ENCODE measurements at places on chromosomes 2 and 18.

- DNase-seq: peak; percentile 54
Observed at GRCh38 chr2:225002039-225002655, 40.1 kb downstream of the DOCK10 start.

DNA sequence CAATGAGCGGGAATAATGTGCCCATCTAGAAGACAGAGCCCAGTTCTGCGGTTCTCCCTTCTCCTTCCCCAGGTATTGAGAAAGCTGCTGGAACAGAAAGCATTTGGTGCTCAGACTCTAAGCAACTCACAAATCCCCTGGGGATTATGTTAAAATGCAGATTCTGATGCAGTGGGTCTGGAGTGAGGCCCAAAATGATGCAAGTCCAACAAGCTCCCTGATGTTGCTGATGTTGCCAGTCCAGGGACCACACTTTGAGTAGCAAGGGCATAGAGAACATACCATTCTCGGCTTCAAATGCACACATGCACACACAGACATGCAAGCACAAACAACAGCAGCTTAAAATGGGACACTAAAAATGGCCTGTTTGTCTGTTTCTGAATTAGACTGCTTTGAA, 274.8 kb upstream of the NCKAP5 start:
- DNase-seq: no peak

GRCh38 chr2:3981446-3981987, 278.1 kb downstream of the DCDC2C start:
- DNase-seq: no peak

- no peak for DNase-seq
Observed at GRCh38 chr2:177429688-177430325, 37.2 kb downstream of the AGPS start.

DNA sequence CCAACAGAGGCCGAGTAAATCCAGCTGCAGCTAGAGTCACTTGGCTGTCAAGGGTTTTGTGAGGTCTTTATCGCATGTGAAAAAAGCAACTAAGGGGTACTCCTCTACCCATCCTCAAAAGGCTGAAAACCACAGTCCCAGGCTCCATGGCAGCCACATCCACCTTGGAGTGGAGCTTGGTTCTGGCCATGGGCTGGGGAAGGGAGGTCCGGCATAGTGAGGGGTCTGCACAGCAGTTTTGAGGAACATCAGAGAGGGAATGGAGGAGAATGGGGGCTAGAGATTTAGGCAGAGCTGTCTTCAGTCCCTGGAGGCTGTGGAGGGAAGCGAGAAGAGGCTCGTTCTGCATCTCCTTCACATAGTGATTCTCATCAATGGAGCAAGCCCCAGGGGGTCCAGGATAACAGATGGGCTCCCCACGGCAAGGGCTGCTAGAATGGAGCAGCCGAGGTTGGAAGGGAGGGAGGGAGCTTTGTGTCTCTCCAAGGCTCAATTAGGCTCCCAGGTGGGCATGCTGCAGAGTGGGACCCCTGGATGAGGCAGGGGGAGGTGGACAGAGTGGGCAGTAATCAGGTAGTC, 21.0 kb downstream of the MROH2A start:
- no peak for DNase-seq

GRCh38 chr2:27072920-27073319, 1.5 kb upstream of the OST4 start:
- no peak for DNase-seq

- no peak for DNase-seq
Observed at GRCh38 chr2:101752716-101753616, 55.5 kb downstream of the MAP4K4 start.

GRCh38 chr2:153487448-153487847, 8.9 kb upstream of the RPRM start:
- no peak for DNase-seq

DNA sequence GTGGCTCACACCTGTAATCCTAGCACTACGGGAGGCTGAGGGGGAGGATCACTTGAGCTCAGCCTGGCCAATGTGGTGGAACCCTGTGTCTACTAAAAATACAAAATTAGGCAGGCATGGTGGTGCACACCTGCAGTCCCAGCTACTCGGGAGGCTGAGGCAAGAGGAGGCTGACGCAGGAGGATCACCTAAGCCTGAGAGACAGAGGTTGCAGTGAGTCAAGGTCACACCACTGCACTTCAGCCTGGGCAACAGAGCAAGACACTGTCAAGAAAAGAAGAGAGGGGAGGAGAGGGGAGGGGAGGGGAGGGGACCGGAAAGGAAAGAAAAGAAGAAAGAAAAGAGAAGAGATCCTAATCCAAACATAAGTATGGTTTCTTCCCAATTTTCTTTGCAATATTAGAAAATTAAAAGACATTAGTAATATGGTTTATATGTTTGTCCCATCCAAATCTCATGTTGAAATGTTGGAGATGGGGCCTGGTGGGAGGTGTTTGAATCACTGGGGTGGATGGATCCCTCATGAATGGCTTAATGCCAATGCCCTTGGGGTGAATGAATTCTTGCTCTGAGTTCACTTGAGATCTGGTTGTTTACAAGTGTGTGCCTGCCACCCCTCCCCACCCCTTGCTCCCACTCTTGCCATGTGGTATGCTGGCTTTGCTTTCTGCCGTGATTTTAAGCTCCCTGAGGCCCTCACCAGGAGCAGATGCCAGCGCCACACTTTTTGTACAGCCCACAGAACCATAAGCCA, 50.7 kb downstream of the TRIP12 start:
- no peak for DNase-seq

DNA sequence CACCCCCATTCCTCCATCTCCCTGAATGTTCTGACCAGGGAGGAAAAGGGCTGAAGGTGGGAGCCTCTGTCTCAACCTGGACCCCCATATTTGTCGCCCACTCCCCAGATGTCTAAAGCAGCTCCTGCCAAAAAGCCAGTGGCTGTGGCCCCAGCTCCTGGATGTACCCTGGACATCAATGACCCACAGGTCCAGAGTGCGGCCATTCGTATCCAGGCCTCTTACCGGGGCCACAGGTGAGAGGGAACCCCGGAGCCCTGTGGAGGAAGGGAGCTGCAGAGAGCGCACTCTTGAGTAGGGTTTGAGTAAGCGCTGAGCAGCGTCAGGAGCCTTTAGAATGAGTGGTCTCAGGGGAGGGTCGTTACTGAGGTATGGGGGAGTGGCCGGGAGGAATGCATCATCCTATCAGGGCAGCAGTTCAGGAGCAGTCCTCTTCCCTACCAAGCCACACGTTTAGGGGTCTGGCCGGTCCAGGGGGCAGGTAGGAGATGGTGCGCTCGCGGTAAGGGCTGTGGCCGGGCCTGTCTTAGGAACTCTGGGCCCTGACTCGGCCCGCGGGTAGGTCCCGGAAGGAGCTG, 2.4 kb upstream of the GMPPA start:
- DNase-seq: no peak

DNA sequence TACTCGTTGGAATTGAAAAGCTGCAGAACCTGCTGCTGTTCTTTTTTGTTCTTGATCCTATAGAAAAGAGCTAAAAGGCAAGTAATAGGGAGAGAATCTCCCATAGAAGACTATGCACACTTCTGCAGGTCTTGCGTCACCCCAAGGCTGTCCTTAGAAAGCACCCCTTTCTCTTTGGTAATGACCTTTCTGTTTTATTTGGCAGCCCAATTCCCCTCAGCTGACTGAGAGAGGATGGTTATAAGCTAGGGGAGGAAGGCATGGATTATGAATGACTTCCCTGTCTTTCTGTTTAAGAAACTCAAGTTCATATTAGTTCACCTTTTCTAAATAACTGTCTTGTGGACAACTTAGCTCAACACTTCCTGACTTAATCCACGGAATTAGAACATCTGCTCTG, 122.9 kb downstream of the TXNL1 start:
- no peak for DNase-seq

DNA sequence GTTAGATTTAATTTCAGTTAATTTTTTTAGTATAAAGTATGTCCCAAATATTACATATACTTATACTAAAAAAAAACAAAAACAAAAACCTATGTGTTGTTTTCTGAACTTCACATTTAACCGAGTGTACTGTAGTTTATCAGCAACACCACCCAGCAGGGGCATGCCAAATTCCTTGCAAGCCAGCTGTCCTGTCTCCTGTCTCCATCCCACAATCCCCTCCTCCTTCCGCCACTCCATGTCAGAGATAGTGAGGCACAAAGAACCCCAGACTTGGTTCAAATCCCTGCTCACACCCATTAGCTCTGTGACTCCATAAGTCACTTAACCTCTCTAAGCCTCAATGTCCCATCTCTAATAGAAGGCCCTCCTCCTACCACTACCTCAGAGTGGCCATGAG, 9.4 kb downstream of the CHST10 start:
- DNase-seq: no peak

DNA sequence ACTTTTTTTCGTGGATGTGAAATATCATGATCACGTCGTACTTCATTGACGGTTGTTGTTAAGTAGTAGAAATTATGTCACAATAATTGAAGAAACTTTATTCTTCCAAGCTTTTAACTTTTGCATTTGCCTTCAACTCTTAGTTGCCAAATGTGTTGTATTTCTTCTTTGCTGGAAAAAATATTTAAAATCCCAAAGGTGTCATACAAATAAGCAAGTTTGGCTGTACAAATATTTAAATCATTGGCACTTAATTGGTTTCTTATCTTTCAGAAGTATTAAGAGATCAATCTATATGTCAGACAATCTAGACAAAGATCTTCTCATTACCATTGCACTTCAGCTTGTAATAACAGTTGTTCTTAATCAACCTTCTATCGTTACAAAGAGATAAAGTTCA, 204.0 kb upstream of the HDAC4 start:
- DNase-seq: no peak

- no peak for DNase-seq
Observed at GRCh38 chr2:197308996-197309690, 1.4 kb downstream of the ANKRD44 start.
